ENCODE measurements at places on chromosomes 5 and 9. TPM values are rescaled to one million over a fixed set of nuclear protein-coding genes. Genes with fewer than 3 reads are reported as not detected.

DNA sequence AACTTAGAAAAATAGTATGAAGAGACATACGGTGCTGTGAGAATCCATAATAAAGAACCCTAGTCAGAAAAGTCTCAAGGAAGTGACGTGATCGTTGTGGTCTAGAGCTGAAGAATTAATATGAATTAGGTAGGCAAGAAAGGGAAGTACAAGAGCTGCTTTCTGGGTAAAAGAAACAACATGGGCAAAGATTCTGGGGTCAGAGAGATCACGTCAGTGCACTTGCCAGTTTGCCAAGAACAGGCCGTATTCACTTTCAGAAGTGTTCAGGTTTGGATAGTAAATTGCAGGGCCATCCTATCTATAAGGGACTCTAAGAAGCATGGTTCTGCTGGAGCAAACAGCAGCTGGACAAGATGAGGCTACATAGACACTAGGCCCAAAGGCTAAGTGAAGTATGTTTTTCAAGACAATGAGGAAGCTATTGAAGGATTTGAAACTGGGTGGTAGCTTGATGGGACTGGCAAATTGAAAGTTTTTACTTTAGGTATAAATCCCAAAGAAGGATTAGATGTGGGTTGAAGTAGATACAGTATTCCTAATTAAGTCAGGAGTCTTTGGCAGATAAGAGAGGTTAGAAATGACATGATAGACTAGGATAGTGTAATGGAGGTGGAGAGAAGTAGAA lies 4.8 kb upstream of the CHD1 start:
- no peak for DNase-seq

GRCh38 chr5:34039398-34040157 lies 3.4 kb downstream of the C1QTNF3 start:
- no peak for DNase-seq

DNA sequence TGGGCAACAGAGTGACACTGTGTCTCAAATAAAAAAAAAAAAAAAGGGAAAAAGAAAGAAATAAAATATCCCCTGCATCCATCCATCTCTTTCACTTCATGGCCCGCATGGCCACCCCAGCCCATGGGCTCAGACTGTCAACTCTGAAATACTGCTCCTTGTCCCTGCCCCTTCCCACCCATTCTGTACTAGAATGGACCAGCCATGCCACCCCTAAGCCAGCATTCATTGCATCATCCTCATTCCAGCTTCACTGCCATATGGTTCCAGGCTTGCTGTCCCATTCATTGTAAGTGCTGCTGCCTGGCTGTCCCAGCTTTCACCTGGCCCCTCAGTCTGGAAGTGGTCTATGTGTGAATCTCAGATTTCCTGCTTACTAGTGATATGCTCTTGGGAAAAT lies 46.2 kb downstream of the SPRY4 start:
- no peak for DNase-seq

- no peak for DNase-seq
Measured at GRCh38 chr5:42759456-42759855, 2.8 kb downstream of the CCDC152 start.

URM1 gene
- total RNA-seq = 71.8 TPM

- no peak for DNase-seq
Measured at GRCh38 chr5:14009575-14009974, 65.1 kb upstream of the DNAH5 start.

GRCh38 chr5:10663489-10664179 lies 97.4 kb downstream of the DAP start:
- DNase-seq = no peak

SH2D3C gene
- not detected for total RNA-seq

WNK2 gene
- total RNA-seq = not detected

- peak; percentile 34 for DNase-seq
Measured at GRCh38 chr5:69046375-69046957, 47.3 kb upstream of the SLC30A5 start.

C9 gene
- not detected for total RNA-seq

All from Caki2 (cell line).